Lung microvascular endothelial cell (primary cell): ENCODE measurements at places on chromosomes 2 and 18.

DNA sequence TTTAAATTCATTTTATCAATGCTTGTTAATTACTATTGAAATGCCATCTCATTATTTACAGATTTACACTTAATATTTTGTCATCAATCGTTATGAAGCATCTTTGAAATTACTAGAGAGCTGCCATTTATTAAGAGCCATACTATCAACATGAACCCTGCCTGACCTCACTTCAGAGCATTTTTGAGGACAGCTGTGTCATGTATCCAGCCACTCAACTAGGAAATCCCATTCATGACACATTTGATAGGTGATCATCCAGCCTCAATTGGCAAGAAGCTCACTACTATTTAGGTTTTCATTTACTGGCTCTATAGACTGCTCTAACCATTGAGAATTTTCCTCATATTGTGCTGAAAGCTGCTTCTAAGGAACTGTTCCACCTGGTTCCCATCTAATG, 40.6 kb upstream of the TLK1 start:
- DNase-seq, result no peak

GRCh38 chr2:97868986-97869721, 126.6 kb downstream of the TMEM131 start:
- peak; percentile 94 for DNase-seq

DNA sequence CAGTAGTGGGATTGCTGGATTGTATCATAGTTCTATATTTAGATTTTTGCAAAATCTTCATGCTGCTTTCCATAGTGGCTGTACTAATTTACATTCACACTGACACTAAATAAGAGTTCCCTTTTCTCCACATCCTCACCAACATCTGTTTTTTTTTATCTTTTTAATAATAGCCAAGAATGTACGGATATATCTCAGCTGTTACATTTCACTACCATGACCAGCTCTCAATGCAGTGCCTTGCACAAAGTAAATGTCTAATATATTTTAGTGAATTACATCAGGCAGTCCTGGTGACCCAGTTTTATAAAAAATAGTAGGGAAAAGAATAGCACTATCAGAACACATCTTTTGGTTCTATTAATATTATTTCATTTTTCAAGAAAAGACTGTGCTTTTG, 161.8 kb downstream of the LNPK start:
- DNase-seq, result no peak

GRCh38 chr18:48990481-48991318, 39.9 kb upstream of the SMAD7 start:
- peak; percentile 69 for DNase-seq

GRCh38 chr2:66522611-66523376, 87.9 kb downstream of the MEIS1 start:
- no peak for DNase-seq

- no peak for DNase-seq
Measured at GRCh38 chr18:79510046-79510685, 114.4 kb downstream of the NFATC1 start.
